Thymus (tissue), 14 donors: ENCODE measurements at places on chromosomes 1 and 21. TPM values are rescaled to one million over a fixed set of nuclear protein-coding genes. Genes with fewer than 3 reads are reported as not detected.

The OR2L8 gene
- not detected for polyA plus RNA-seq

The HEYL gene
- 2.6 TPM for polyA plus RNA-seq

- no peak for DNase-seq
These were observed 7.0 kb upstream of the CELSR2 start for GRCh38 chr1:109242387-109242786.

DNA sequence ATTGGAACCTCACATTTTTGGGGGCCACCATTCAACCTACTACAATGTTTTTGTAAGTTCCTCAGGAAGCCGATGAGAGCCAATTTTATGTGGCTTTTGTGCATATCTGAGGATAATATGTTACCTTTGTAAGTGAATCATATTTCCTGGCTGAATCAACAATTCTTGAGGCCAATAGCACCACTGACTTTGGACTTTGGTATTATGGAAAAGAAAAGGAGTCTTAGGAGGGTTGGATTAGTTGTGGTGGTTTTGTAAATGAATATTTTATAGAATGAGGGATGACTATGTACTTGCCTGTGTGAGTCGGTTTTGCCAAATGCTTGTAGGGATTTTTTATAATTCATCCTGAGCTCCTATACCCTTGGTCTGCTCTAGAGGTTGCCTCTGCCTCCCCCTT lies 181.5 kb upstream of the HMGB4 start:
- DNase-seq: no peak

GRCh38 chr21:18759267-18759666 lies 355.7 kb upstream of the TMPRSS15 start:
- no peak for DNase-seq
